ENCODE measurements at places on chromosomes 13 and 19.

DNA sequence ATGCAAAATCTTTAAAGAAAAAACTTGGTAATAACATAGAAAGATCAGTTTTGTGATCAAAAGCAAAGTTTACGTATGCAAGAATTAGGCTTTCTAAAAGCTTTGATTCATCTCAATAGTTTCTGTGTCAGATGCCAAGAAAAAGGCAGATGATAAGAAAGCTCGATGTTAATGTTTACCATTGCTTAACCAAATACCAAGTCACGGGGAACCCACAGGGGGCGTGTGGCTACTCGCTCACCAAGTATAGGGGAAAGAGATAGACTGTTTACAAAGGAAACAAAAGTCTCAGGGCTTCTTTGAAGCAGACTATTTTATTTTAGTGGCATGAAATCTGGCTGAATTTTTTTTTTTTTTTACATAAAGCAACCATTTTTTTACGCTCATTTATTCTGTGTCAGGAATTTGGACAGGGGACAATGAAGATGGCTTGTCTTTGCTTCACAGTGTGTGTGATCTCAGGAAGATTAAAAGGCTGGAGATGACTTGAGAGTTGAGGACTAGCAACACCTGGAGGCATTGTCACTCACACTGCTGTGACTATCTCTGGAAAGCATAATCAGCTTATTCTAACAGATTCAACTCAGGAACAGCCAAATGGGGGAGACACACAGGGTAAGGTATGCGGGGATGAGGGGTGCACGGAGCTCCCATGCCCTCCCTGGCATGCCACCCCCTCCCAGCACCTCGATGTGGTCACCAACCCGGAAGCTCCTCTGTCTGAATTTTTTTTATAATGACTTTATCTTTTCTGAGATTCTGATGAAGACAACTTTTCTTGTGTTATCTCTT is 24.9 kb downstream of the RCBTB1 start:
- no peak overlapping the region for H3K4me3 ChIP-seq
- no peak overlapping the region for H3K27ac ChIP-seq
- no peaks in the 10 kb centered on the region for H3K4me1 ChIP-seq
- DNase-seq = no peak

GRCh38 chr13:76329866-76330580 is 556.2 kb downstream of the KCTD12 start:
- no peaks in the 10 kb centered on the region for H3K36me3 ChIP-seq
- DNase-seq = no peak
- no peaks in the 10 kb centered on the region for H3K27me3 ChIP-seq
- H3K4me3 ChIP-seq = no peak overlapping the region

DNA sequence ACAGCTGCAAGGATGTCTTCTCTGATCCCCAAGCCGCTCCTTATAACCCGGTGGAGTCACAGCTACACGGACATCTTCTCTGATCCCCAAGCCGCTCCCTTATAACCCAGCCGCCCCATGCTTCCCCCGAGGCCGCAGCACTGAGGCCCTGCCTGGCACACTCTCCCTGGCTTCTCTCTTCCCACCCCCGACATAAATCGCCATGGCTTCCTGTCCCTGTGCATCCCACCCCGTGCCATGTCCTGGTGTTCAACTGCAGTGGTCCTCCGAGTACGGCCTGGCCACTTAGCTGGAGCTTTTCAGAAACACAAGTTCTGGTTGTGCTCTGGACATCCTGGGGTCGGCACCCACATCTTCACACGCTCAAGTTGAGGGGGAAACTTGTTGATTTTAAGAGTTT is 60.4 kb downstream of the RASA3 start:
- no peaks in the 10 kb centered on the region for H3K27me3 ChIP-seq
- H3K27ac ChIP-seq = no peak overlapping the region
- no peak overlapping the region for H3K4me3 ChIP-seq
- H3K36me3 ChIP-seq = peaks cover 14% of the 10 kb centered on the region
- H3K4me1 ChIP-seq = peaks cover 31% of the 10 kb centered on the region
- no peak for DNase-seq

- H3K4me3 ChIP-seq = no peak overlapping the region
- H3K27ac ChIP-seq = no peak overlapping the region
- H3K27me3 ChIP-seq = no peaks in the 10 kb centered on the region
- no peak for DNase-seq
- H3K4me1 ChIP-seq = peaks cover 30% of the 10 kb centered on the region
- H3K36me3 ChIP-seq = no peaks in the 10 kb centered on the region
These were observed 24.2 kb downstream of the GADD45B start for GRCh38 chr19:2500156-2500555.

DNA sequence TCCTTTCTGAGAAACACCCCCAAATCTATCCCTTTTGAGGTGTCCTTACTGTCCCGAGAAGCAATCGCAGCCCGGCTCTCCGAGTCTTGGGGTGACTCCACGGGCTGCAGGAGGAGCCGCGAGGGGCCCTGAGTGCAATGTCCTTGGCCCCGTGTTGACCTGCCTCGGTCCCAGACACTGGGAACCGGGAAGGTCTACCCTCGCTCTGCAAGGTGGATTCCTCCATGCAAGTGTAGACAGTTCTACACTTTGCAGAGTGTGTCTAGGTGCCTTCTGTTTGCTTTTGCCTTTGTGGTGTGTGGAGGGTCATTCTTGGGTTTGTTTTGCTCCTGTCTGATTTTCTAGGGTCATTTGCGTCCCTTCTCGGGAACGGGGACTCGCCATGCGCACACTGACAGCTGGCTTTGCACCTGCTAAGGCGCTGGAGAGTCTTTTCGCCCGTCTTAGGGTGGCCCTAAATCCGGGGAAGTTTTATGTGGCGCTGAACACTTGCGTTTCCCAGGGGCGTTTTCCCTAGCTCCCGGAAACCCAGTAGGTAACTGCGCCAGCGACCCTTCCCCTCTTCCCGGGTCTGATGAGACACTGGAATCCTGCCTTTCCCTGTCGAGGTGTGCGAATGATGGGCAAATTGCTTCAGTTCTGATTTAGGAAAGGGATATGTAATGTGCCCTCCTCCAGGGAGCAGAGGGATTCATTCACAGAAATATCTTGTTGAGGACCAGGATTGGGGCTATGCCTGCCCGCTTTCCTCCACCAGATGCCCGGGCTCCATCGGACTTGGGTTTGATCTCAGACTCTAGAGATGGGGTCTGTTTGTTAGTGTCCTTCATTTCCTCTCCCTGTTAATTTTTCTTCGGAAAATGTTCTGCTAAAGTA is 755 bp downstream of the SERTM1 start:
- no peak overlapping the region for H3K27ac ChIP-seq
- peaks cover 40% of the 10 kb centered on the region for H3K27me3 ChIP-seq

All from astrocyte (in vitro differentiated cells and primary cell).